ENCODE measurements at places on chromosomes 12 and 14.

GRCh38 chr12:100716945-100717732 is 77.4 kb upstream of the ANO4 start:
- no peak for DNase-seq

DNA sequence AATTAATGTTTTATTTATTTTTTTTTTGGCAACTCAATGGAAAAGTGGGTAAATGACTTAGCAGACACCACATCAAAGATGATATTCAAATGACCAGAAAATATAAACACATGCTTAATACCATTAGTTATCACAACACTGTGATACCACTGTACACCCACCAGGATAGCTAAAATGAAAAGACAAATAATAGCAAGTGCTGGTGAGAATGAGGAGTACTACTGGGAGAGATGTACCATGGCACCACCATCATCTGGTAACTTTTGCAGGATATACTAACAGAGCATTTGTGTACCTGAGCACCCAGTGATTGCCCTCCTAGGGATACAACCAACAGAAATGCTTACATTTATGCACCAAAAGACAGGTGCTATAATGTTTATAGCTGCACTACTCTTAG is 21.9 kb downstream of the TRIM9 start:
- DNase-seq = no peak

DNA sequence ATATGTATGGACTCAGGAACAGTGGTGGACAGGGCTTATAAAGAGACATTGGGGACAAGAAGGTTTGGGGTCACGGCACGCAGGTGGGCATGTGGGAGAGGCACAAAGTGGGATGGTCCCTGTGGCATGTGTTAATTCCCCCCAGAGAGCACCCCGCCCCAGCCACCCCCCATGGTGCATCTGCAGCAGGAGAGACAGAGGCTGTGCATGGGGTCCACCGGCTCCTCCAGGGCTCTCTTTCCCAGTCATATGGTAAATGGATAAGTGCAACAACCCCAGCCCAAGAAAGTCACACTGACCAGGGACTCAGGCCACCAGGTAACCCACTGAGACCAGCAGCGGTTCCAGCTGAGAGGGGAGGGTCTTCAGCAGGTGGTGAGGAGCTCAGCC is 242.1 kb downstream of the BCL11B start:
- DNase-seq = no peak

DNA sequence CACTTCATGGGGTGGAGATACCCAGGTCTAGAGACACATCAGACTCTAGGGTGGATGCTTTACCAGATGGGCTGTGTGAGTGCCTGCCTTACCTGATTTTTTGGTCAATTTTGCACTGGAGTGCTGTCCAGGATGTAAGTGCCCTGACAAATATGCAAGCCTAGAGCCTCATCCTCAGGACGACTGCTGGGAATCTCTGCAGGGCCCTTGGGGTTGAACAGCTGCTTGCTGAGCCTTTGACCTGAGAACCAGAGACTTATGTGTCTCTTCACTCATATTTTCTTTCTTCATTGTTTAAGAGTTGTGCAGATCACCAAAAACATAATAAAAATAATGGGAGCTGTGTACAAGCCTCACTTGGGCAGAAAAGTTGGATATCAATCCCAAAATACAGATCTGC is 551.5 kb upstream of the ATP2B1 start:
- no peak for DNase-seq

DNA sequence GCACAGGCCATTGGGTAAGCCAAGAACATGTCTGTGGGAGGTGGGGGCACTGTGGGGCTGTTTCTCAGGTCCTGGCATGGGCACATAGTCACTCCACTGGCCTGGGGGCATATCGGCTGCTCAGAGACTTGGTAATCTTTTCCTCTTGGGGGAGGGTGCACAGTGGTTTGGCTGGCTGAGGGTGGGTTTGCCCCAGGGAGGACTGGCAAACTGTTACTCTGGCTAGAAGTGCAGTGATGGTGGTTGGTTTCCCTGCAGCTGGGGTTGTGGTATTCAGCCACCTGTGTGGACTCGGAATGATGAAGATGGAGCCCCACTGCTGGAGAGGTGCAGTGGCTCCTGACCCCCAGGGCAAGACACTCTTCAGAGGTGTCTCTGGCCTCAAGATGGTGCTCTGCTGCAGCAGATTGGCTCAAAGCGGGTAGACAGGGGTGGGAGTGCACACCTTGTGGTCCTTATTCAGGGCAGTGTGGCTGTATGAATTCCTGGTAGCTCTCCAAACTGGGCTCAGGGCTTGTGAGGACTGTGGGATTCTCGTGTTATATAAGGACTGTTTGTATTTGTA is 74.1 kb upstream of the DDHD1 start:
- no peak for DNase-seq

DNA sequence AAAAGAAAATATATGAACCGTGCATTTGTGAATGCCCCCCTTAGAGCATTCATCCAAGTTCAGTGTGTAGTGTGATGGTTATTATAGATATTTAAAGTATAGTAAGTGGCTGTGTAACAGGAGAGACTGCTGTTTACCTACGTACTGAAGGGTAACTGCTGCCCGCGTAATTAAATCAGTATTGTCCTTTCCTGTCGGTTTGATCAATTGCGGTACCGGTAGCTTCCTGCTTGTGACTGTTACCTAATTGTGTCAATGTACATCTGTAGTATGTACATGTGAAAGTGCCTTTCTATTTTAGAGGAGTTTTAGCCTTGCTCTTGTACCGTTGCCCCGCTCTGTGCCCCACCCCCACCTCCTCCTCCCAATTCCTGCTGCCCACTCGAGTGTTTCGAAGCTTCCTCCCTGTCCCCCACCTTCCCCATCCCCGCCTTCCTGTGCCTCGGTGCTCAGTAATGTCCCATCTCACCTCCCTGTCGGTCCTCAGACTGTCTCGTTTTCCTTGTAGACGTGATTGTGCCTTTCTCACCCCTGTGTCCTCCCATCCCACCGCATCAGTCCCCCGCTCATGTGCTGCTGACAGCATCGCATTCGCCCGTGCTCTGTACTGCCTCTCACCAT is 75.0 kb downstream of the KICS2 start:
- DNase-seq = no peak
